Foreskin keratinocyte (primary cell): ENCODE measurements at places on chromosomes 5 and 9. TPM values are rescaled to one million over a fixed set of nuclear protein-coding genes. Genes with fewer than 3 reads are reported as not detected.
A peak's percentile ranks its signal among the peaks of the same experiment; 100 is the strongest.

DNA sequence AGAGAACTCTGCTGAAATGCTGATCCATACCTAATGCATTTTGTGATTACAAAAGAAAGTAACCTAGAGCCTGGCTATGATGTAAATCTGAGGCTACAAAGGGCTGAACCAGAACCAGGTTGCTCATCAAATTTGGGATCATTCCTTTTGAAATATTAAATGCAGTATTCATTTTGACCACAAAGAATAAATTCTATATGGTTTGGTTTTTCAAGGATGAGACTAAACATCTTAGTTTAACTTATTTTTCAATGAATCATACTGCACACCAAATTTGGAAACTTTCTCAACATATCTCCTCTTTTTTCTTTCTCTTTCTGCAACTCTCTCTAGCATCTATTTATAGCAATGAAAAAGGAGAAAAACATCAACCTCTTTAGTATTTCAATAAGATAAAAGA, 46.5 kb downstream of the CEMIP2 start:
- no peak for DNase-seq

DNA sequence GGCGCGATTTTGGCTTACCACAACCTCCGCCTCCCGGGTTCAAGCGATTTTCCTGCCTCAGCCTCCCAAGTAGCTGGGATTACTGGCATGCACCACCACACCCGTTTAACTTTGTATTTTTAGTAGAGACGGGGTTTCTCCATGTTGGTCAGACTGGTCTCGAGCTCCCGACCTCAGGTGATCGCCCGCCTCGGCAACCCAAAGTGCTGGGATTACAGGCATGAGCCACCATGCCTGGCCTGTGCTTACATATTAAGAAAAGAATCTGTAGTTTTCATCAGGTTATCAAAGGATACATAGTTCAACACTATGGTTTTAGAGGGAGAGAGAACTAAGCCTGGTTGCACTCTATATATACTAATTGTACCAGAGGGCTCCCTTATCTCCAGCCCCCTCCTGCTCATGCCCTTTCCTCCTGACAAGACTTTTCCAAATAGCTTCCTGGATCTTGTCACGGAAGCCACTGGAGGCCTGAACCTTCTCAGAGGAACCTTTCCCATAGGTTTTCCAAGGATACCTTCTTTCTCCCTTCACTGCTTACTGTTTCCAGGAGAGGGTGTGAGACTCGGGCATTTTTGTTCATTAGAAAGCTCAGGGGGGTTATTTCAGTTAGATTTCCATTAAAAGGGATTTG, 53.1 kb downstream of the SLC44A1 start:
- no peak for DNase-seq

- no peak for DNase-seq
These were observed 383.4 kb downstream of the MLLT3 start for GRCh38 chr9:20238921-20239320.

DNA sequence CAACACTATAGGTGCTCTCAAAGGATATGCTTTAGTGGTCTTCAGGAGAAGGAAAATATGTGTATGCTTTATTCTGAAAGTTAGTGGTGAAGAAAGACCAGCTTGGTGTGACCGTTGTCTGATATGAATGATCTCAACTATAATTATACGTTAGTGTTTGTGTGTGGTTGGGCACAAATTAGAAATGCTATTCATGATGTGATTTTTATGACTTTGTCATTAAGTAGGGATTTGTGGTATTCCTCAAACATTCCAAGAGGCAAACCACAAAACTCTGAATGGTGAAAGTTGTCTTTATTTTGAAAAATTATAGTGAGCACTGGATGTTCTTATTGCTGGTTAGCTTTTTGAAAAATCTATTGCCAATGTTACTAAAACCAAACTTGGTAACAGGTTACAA, 6.2 kb upstream of the F2R start:
- no peak for DNase-seq

The MCIDAS gene
- total RNA-seq: 0.10 TPM in 1 of 2 replicates, not detected in the other

DNA sequence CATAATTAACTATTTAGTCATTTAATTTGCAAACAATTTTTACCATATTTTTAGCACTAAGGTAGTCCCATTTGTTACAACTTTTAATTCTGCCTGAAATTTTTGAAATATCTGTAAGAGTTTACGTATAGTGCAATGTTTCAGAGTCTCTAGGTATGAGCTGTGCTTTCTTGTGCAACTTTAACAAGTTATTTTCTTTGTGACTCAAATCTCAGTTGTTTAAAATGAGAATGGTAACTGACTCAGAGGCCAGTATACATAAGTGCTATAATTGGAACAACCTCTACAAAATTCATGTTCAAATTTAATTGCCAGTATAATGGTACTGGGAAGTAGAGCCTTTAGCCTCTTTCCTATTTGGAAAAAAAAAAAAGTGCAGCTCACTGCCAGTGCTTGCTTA, 14.2 kb upstream of the ZNF883 start:
- DNase-seq: no peak

The OR1J2 gene
- total RNA-seq: not detected in 2 replicates

DNA sequence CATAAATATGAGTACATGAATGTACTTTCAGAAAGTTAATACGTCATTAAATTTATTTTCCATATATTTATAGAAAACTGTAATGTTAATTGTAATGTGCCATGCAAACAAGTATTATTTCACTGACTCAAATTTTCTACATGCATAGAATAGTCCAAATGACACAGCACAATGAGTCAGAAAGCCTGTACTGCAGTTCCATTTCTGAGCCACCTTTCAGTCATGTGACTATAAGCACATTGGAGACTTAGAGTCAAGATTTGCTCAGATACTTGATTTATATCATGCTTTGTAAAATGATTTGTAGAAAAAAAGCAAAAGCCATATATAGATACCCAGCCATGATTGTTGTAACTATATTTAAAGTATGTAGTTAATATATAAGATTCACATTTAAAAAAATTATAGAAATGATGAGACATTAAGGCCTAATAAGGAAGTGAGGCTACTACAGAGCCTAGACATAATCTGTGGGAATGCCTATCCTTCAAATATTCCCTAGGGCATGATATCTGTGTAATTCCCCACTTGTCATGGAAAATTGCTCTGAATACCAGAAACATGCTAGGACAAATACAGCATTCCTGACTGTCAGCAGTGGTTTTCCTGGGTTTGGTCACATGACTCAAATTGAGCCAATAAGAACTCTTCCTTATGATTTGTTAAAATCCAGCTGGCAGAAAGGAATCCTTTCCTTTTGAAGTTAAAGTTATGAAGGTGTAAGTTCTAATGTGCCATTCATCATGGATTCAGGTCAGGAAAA, 50.0 kb downstream of the PTPRD start:
- DNase-seq: peak; percentile 99

- peak; percentile 36 for DNase-seq
These were observed 2124.9 kb downstream of the MAT2B start for GRCh38 chr5:165630261-165630778.

The CAMK4 gene
- total RNA-seq: 2.5 and 3.8 TPM in 2 replicates

- DNase-seq: no peak
These were observed 11.2 kb downstream of the HMGCR start for GRCh38 chr5:75348241-75348640.

- DNase-seq: no peak
These were observed 185.5 kb downstream of the ARHGAP26 start for GRCh38 chr5:142955628-142956027.

DNA sequence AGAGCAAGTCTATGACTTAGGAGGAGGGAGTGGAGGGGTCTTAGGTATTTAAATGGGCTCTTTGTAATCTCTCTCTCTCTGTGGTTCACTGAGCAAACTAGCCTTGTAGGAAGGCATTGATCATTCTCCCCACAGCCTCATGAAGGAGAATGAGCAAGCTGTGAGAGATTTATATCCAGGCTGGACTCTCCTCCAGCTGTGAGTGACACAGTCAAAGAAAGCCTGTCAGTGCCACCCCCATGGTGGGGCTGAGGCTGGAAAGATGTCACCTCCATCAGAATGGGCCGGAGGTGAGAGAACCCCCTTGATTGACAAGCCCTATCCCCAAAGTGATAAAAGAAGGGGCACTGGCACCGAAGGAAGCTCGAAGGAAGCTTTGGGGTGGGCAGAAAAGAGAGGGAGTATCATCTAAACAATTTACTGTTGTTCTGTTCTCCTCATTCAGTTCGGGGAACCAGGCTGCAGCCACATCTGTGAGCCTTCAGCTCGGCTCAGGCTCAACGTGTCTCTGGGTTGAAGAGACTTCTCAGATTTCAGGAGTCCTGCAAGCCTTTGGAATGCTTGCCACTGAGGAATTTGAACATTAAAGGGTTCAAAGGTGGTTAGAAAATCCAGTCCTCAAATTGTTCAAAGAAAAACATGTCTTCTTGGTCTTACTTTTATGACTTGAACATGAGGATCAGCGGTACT, 538.2 kb upstream of the ZNF462 start:
- DNase-seq: no peak

- DNase-seq: no peak
These were observed 44.2 kb downstream of the NXNL2 start for GRCh38 chr9:88579050-88579715.

The SREK1IP1 gene
- total RNA-seq: 21.0 and 24.5 TPM in 2 replicates

DNA sequence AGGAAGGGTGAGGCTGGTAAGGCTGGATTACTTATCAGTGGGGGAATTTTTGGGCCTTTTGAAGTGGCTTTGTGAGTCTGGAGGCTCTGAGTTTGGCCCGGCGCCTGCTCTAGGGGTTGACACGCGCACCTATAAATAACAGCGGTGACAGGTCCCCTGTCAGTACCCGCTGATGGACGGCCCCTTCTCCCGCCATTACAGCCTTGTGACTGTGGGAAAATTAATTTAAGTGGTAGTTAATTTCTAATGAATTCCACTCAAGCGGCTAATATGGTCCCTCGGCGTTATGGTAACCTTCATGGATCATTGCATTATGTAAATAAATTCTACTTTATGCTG, 16.5 kb downstream of the MRPL36 start:
- DNase-seq: no peak

DNA sequence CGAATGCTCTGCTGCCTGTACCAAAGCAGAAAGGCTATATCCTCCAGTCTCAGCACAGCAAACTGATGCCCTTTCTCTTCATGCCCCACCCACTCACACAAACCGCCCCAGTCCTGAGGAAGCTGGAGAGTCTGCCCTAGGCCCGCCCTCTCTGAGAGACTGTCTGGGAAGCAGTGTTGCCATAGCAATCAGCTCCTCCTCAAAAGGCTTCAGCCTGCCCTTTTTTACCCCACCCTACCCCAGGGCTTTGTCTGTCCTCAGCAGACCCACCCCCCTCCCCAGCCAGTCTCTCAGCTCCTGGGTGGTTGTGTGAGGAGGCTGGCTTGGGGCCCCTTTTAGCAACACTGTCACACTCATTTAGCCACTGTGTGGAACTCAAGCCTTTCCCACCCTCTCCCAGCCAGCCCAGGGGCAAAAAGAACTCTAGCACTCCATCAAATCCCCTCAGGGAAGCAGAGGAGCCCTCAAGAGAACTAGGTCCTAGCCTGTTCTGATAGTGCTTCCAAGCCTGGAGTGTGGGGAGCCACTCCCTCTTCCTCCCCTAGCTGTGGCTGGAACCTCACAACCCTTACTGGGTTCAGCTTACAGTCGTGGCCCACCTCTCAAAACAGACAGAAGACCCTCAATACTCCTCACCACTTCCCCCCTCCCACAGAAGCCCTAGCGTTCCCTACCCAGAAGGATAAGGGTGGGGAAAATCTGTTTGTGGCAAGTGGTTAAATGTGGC, 1.4 kb downstream of the ATOSB start:
- DNase-seq: peak; percentile 91

The C8G gene
- total RNA-seq: 0.25 and 0.65 TPM in 2 replicates

The PRSS3 gene
- total RNA-seq: 89.9 and 199 TPM in 2 replicates

DNA sequence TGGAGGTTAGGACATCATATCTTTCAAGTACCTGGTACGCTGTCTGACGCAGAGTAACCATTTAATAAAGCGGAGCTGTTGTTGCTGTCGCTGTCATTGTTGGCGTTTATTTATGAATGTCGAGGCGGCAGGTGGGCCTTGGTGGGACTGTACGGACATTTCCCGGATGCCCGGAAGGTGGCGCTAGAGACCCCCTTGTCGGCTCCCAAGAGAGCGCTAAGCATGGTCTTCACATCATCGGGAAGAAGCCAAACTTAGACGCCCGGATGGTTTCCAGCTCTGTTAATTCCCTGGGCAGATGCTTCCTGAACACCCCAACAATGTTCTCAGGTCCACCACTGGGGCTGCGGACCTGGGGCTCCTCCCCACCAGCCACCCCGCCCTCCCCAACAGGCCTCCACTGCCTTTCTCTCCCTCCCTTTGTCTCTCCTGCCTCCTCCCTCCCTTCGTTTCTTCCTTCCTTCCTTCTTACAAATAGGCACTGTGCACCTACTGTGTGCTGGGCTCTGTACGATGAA, 54.1 kb downstream of the DUSP1 start:
- peak; percentile 38 for DNase-seq

The MGAT1 gene
- 85.6 and 105 TPM in 2 replicates for total RNA-seq

DNA sequence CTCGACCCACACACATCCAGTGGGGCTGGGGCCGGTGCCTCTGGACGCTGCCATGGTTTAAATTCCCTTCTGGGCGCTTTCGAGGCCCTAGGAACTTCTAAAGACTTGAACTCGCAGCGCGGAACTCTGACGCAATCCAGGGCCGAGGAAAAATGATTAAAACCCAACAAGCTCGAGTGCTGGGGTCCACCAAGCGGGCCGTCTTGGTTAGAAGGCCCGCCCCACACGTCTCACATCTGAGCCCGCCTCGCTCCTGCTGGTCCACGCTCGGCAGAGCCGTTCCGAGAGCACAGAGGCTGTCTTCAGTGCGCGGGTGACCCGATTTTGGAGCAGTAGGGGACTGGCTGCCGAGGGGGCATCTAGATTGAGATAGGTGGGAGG, 1.5 kb downstream of the CRHBP start:
- DNase-seq: no peak

- DNase-seq: no peak
These were observed 705 bp downstream of the PWWP2A start for GRCh38 chr5:160118349-160119141.

The VDAC1 gene
- 369 and 392 TPM in 2 replicates for total RNA-seq

DNA sequence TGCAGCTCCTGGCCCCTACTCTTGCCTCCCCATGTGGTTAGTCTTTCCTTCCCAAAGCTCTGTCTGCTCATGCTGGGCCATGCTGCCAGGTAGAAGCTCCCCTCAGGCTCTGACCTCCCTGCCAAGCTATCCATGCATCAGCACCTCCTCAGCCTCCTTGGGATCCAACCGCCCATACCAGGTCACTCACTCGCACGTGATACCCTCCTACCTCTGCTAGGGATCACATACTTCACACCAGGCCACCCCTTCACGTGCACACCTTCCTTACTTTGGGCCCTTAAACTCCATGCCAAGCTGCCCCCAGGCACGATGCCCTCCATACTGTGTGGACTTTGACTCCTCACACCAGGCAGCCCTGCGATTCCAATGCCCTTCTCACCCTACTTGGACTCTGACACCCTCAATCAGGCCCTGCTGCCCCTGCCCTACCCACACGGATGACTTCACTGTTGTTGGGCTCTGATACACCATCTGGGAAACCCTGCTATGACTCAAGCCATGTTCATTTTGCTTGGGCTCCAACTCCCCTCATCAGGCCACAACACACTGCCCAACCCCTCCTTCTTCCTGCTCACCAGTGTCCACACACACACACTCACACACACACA, 34.1 kb downstream of the ZNF483 start:
- peak; percentile 57 for DNase-seq

The FUT7 gene
- not detected in 2 replicates for total RNA-seq
